Stimulated activated CD8-positive, alpha-beta memory T cell treated with anti-CD3 and anti-CD28 coated beads, Interleukin-4, amount 100 ng/mL, for 1 hour (primary cell): ENCODE measurements at places on chromosomes 2 and 18.

DNA sequence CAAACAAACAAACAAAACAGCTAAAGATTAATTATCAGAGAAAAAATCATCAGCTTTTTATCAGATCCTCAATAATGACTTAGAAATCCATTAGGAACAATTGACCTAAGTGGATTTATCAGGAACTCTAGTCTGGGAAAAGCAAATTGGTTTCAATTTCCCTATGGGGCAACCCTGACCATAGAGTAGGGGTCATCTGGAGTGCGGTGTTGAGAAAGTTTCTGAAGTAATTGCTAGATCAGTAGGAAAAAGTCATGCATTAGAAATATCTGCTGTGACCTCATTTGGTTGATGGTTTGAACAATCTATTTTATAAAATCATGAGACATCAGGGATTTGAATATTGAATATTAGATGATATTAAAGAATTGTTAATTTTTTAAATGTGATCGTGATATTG is 507.9 kb downstream of the TXNL1 start:
- no peak for DNase-seq

- DNase-seq, result no peak
Measured at GRCh38 chr18:22324191-22325131, 93.3 kb downstream of the CTAGE1 start.

GRCh38 chr2:2456721-2457120 is 125.6 kb upstream of the MYT1L start:
- DNase-seq, result no peak

DNA sequence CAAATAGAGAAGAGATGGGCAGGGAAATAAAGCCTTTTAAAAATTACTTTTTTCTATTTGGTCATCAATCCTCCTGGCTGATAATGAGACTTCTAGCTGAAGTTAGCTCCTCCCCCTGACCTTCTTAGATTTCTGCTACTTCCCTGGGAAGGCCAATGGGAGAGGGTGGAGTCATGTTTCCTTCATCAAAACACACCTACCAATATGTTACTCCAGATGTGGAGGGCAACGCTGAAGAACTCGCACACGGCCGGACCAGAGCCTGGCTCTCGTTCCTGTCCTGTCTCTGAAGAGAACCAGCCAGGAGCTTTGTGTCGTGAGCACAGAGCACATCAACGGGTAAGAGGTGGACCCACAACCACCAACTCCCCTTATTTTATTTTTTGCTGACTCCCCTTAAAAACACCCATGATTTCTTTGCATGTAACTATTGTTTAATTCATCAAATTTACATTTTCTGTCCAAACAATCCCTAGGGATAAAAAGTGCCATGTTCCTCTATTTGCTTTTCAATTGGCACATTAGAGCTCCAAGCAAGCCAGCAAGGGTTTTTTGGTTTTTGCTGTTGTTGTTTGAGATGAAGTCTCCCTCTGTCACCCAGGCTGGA is 94.9 kb downstream of the ADD2 start:
- DNase-seq, result no peak

GRCh38 chr2:227765788-227766372 is 20.2 kb downstream of the SCYGR8 start:
- no peak for DNase-seq
